Kidney epithelial cell (primary cell): ENCODE measurements at places on chromosomes 2 and 18.

DNA sequence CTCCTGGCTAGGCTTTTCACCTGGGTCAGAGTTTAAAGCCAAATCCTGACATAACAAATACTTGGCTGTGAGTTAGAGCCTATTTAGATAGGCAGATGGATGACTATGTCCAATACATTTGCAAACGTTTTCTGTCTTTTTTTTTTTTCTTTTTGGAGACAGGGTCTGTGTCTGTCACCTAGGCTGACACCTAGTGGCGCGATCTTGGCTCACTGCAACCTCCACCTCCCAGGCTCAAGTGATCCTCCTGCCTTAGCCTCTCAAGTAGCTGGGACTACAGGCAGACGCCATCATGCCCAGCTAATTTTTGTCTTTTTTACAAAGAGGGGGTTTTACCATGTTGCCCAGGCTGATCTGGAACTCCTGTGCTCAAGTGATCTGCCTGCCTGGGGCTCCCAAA, 124.8 kb downstream of the DYM start:
- no peak for DNase-seq

DNA sequence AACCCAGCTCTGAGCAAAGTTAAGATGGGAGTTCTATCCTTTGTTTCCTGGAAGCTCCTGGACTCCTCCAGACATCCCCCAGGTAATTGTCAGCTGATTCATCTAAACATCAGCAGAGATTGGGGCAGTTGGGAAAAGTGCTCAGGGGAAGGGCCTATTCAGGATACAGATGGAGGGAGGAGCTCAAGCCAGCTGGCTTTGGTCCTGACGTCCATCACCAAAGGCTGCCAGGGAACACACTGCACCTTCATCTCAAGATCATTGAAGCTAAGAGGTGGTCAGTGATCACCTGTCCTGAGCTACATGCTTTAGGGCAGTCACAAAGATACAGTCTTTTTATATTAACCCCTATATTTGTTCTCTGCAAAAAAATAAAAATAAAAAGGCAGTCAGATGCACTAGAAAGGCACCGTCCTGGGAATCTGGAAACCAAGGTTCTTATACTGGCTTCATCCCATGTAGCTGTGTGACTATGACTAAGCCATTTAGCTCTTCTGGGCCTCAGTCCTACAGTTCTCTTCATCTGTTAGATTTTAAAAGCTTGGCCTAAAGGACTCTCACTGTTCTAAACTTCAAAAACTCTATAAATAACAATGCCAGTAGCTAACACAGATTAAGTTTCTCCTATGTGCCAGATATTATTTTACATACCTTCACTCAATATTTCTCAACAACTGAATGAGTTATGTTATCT, 446.5 kb downstream of the BCL11A start:
- DNase-seq = no peak

DNA sequence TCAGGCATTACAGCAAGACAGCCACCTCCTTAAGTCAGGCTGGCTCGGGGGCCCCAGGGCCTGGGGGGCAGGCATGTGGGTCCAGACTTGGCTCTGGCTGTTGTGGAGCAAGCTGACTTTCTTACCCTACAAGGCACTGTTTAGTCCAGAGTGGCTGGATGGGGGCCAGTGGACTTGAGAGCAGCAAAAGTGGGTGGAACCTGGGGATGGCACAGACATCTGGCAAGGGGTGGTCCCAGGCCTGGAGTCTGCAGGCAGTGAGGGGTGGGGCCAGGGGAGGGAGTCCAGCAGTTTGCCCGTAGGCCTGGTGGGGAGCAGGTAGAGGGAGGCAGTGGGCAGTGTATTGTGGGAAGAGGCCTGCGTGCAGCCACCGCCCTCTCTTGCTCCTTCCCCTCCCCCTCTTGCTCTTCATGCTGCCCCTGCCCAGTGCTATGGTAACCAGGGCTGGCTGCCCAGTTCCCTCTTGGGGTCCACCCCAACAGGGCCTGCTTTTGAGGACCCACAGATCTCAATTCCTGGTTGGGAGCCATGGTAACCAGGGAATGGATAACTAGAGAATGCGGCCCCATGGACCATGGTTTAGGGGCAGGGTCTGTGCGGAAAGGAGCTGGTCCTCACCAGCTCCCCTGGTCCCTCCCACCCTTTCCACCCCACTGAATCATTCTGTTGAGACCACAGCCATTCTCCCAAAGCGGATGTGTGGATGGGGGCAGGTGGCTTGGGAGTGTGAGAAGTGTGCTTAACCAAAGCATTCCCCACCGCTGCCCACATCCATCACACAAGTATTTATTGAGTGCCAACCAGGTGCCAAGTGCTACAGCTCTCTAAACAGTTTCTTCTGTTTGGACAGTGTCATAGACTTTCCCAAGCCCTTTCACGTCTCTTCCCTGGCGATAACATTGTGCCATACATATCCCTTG, 19.3 kb downstream of the SPEG start:
- DNase-seq = no peak

DNA sequence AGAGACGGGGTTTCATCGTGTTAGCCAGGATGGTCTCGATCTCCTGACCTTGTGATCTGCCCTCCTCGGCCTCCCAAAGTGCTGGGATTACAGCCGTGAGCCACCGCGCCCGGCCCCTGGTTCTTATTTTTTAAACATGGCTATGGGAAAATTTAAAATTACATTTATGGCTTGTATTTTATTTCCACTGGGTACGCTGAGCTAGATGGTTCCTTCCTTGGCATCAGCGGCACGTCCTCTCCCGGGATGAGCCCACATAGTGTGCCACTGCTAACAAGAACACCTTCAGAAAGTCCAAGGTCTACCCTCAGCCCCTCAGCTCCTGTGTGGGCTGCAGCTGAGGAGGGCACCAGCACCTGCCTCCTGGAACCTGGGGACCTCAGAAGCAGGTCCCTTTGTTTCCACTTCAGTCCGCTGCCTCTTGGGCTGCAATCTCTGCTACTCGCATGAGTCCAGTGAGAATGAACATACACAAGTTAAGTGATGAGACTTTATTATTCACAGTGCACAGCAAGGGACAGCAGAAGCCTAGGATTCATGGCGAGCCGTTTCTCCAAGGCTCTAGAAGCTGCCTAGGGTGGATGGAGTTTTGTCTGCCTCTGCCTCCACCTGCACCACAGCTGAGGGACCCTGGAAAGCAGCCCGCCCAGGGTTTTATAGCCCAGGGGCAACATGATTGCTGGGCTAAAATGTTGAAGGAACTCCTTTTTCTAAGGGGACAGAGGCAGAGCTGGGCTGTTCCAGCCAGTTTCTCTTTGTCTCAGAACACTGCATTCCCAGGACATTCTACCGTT, 107.5 kb upstream of the TEX51 start:
- DNase-seq = no peak

DNA sequence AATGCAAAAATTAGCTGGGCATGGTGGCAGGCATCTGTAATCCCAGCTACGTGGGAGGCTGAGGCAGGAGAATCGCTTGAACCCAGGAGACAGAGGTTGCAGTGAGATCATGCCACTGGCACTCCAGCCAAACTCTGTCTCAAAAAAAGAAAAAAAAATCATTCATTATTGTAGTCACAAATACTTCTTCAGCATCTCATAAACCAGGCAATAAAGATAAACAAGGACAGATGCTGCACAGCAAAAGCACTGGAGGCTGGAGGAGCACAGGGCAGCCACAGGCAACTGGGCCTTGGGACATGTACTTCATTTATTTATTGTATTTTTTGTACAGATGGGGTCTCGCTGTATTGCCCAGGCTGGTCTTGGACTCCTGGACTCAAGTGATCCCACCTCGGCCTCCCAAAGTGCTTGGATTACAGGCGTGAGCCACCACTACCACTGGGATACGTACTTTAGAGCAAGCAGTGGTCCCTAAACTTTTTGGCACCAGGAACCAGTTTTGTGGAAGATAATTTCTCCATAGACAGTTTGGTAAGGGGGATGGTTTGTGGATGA, 16.8 kb upstream of the MAT2A start:
- no peak for DNase-seq

DNA sequence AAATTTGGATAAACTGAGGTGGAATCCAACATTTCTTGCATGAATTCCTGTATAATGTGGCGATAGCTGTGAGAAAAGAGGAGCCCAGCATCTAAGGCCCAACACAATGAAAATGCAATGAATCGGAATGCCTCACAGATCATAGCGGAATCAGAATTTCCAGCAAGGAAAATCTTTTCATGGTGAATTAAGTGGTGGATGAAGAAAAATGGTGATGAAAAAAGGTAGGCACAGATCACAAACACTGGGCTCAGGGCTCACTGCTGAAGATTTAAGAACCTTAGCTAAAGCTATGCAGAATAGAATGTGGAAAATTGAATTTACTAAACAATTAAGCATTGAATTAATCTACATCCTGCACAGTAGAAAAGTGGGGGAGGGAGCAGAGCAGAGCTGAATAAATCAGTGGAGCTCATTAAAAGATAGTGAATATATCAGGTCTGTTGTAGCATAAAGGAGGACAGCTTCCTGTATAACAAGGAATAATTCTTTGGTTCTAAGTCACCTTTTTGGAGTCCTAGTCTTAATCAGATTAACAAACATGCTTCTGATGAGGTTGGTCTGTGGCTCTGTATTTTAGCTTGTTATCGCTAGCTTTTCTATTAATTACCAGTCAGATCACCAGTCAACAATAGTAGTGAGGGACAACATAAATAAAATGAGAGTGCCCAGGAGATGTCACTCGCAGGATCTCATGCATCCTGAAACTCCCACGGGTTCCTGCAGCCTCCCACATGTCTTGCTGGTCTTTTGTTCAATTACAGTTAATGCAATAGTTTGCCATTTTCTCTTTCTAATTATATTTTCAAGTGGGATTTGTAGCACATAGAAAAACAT, 27.0 kb downstream of the MEIS1 start:
- no peak for DNase-seq

GRCh38 chr2:43343573-43344304, 117.3 kb upstream of the ZFP36L2 start:
- peak; percentile 58 for DNase-seq

GRCh38 chr18:23387265-23387664, 65.8 kb upstream of the RIOK3 start:
- DNase-seq = no peak

- DNase-seq = no peak
These were observed 189.9 kb upstream of the NDUFV2 start for GRCh38 chr18:8912348-8913326.

DNA sequence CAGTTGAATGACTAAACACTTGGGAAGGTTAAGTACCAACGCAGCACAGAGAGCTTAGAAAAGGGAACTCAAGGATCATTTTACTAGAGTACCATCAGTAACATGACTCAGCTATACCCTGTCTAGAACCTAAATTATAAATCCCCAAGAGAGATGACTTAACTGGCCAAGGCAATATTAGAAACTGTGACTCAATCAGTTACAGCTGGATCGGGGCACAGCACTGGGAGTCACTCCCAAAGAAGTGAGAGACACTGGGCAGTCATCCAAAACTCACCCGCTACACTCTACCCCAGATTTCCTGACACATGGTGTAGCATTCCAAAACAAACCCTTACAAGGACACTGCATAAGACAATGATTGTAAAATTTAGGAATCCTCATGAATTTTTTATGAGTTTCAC, 17.7 kb downstream of the IWS1 start:
- peak; percentile 93 for DNase-seq

- no peak for DNase-seq
These were observed 35.0 kb downstream of the SLC3A1 start for GRCh38 chr2:44310287-44310686.

DNA sequence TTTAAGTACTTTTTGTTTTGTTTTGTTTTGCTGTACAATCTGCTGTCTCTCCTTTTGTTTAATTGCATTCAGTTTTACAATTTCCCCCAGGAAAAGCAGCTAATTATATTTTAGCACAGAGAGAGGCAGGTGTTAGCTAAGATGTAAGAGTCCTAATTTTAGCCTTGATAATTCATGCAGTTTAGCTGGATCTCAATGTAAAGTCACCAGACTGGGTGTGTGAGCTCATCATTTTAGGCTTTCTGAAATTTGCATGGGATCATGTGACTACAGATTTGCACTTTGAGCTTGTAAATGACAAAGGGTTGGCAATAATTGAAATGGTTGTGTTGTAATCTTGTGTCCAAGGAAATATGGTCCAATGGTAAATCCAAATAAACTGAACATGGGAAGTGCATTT, 68.5 kb downstream of the ETAA1 start:
- DNase-seq = no peak

DNA sequence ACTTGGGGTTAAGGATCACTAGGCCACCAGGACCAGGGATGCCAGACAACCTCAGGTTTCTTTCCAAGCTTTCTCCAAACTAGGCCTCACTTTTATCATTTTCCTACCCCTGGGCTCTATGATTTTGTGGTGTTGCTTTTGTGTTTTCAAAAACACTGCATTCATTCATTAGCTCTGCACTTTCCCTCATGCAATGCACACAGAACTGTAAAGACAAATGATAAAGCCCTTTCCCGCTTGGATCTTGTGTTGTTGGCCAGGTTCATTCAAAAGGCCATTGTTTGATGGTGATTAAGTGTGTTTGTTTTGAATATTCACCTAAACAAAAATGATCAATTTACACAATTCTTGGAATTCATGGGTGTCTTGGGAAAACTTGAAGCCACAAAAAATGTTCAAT, 210.7 kb upstream of the TNP1 start:
- no peak for DNase-seq

GRCh38 chr2:132632000-132632649, 37.9 kb downstream of the LYPD1 start:
- DNase-seq = peak; percentile 14

- DNase-seq = no peak
These were observed 87.9 kb upstream of the FHL2 start for GRCh38 chr2:105486762-105487141.

GRCh38 chr2:57760381-57760801, 286.2 kb upstream of the VRK2 start:
- no peak for DNase-seq

DNA sequence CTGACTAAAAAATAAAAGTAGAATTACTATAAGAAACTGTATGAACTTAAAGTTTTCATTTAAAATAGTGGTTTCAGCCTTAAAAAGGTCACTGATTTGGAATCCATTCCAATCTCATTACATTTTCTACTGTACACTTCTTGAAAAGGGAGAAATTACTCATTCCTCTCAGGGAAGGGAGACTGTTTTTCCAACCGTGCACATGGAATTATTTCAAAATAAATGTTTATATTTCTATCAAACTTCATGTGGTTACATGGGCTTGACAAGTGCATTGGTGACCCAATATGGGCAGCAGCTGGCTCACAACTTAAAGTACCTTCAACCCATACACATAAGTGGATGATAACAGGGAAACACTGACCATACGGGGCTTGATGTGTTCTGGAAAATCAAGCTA, 324.5 kb upstream of the THUMPD2 start:
- DNase-seq = no peak

DNA sequence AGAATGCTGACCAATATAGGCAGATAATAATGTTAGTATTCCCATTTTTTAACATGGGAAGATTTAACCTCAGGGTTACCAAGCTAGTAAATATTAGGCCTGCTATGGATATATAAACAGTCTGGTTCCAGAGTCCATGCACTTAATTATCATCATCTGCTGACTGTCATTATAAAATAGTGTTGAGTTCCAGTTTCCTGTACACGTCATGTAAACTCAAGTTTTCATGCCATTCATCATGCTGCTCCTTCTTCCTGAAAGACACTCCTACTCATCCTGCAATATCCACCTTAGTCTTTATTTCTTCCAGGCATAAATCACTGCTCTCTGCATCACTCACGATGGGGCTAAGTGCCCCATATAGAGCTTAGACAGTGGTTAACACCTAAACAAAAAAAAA, 420.8 kb upstream of the SPHKAP start:
- DNase-seq = no peak

- no peak for DNase-seq
These were observed 245.8 kb downstream of the ZEB2 start for GRCh38 chr2:144274131-144274530.
